ENCODE measurements at places on chromosomes 3 and 15. TPM values are rescaled to one million over a fixed set of nuclear protein-coding genes. Genes with fewer than 3 reads are reported as not detected.

CCR9 gene
- polyA plus RNA-seq, result not detected

DNA sequence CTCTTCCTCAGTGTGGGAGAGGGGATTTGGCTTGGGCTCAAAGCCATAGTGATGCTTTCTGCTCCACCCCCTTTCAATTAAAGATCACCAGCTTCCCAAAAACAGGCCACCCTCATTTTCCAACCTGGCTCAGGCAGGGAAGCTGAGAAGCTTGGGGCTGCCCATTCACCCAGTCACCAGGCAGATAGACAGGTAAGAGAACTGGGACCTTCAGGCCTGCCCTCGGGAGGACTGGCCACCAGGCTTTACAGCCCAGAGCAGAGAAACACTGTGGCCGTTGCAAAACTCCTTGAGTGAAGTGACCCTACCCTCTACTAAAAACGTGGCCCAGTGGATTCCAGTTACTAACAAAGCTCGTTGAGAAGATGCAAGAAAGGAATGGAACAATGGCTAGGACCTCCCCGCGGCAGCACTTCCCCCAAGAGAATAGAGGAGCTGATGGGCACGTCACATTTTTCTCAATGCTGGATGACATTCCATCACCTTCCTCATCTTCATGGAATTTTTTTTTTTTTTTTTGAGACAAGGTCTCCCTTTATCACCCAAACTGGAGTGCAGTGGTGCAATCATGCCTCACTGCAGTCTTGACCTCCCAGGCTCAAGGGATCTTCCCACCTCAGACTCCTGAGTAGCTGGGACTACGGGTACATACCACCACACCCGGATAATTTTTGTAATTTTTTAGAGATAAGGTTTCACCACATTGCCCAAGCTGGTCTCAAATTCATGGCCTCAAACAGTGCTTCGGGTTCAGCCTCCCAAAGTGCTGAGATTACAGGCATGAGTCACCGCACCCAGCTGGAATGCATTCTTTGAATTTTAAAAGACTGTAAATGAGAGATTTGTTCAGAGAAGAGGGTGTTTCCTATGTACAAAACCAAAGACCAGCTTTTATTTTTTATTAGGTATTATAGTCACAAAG, 37.9 kb downstream of the LIPC start:
- DNase-seq, result no peak

GRCh38 chr3:16286751-16287543, 21.9 kb downstream of the OXNAD1 start:
- no peak for DNase-seq

AGTR1 gene
- polyA plus RNA-seq, result 23.6 TPM

DNA sequence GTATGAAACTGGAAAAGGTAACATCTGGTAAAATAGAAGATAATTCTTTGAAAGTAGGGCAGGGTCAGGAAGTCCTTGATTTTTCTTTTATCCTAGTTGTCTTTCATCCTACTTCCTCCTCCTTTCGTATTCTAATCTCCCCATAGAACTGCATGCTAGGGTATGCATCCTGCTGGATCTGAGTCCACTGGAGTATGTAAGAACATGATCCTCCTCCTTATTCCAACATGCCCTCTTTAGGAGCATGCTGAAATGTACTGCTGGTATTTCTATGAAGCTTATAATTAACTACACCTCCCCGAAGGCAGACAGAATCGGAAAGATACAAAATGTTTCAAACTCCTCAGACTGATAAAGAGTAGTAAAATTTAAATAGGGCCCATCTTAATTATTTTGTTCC, 493.8 kb downstream of the AGBL1 start:
- no peak for DNase-seq

DNA sequence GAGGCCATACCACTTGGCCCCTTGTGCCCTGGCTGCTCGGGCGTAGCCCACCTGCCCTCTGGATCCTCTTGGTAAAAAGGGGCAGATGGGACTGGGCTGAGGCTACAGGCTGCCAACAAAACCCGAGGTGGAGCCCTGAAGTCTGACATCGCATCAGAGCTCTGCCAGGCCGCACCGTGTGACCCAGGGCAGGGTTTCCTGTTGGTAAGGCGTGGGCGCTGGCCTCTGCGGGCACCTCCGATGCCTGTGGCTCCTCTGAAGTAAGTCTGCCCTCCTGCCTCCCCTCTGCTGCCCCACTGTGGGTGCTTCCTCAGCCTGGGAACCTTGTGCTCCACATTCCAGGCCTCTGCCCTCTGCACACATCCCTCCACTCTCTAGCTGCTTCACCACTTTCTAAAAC, 8.9 kb downstream of the CHDH start:
- DNase-seq, result no peak

DNA sequence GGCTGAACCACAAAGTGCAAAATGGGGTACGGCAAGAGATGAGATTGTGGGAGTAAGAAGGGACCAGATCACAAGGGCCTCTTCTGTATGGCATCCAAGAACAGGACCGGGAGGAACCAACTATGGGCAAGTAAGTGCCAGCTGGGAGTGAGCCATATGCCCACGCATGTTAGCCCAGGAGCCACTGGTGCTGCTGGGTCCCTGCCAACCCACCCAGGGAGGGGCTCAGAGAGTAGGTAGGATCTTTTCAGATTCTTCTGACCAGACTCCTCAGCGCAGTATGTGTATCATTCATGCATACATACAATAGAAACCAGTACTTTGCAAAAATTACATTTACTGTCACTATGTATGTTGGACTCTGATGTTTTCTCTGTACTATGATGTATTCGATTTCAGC, 54.0 kb downstream of the RAB11A start:
- DNase-seq, result no peak

CNTN4 gene
- 29.0 TPM for polyA plus RNA-seq

GALNT15 gene
- 3.0 TPM for polyA plus RNA-seq

DNA sequence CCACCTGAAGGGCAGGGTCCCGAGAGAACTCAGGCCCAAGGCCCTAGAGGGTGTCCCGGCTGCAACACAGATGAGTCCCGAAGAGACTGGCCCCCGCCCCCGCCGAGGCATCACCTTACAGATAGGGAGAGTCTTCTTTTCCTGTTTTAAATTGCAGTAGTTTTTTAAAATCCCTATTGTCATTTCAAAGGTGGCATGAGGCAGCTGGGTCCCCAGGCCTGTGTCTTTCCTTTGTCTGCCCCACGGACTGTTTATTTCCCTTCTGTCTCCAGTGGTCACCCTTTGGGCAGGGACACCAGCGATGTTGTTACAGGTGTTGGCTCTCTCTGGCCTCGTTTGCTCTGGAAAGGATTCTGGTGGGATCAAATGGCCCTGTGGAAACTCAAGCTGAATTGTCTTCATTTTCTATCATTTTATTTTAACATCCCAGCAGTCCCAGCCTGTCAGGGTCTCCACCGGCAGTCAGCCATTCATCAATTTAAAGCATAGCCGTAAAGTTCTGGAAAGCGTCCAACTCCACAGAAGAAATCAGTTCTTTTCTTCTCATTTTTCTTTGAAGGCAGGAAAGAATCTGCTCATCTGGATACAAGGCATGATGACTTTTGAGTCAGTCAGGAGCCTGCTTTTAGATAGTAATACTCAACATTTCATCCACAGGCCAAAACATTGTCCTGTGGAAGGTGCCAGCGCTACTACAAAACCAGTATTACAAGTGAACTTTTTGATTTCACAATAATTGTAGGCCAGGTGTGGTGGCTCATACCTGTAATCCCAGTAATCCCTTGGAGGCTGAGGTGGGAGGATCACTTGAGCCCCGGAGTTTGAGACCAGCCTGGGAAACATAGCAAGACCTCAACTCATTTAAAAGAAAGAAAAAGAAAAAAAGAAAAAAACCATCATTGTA, 96.2 kb downstream of the HES1 start:
- no peak for DNase-seq

DNA sequence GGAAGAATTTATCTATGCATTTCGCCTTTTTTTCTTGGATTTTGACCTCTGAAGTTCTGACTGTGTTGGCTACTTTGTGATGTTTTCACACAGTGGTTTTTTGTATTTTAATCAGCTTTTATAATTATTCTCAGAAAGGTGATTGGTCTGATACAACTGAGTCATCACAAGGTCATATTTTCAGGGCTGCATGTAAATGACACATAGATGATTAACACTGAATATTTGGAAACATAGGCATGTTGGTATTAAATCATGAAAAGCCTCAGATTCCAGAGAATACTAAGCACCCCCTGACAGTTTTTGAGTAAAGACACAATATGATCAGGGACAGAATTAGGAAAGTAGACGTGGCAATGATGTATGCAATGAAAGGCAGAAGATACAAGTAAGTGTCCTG, 175.5 kb upstream of the SLCO3A1 start:
- no peak for DNase-seq

- no peak for DNase-seq
These were observed 66.8 kb upstream of the GLCE start for GRCh38 chr15:69093614-69094013.

DNA sequence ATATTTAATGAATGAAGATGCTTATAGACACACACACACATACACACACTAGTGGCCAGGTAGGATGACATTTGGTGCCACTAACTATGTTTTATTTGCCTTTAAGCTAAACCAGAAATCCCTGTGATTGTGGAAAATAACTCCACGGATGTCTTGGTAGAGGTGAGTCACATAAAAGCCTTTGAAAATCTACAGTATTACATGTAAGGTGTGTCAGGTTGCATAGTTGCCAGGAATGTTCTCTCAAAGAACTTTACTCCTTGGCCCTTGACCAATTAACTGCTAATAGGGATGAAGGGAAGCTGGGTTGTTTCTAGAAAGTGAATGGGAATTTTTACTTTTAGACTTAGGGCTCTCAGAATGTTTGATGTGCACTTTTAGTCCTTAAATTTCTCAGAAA, 9.9 kb downstream of the ZBED2 start:
- DNase-seq, result no peak

DNA sequence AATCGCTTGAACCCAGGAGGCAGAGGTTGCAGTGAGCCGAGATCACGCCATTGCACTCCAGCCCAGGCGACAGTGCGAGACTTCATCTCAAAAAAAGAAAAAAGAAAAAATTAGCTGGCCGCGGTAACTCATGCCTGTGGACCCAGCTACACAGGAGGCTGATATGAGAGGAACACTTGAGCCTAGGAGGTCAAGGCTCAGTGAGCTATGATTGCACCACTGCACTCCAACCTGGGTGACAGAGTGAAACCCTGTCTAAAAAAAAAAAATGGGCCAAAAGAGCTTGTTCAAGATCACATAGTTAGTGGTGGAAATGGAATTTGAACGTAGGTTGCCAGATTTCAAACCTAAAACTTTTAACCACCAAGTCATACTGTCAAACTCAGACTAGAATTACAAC, 46.2 kb upstream of the PPP4R2 start:
- DNase-seq, result no peak

DNA sequence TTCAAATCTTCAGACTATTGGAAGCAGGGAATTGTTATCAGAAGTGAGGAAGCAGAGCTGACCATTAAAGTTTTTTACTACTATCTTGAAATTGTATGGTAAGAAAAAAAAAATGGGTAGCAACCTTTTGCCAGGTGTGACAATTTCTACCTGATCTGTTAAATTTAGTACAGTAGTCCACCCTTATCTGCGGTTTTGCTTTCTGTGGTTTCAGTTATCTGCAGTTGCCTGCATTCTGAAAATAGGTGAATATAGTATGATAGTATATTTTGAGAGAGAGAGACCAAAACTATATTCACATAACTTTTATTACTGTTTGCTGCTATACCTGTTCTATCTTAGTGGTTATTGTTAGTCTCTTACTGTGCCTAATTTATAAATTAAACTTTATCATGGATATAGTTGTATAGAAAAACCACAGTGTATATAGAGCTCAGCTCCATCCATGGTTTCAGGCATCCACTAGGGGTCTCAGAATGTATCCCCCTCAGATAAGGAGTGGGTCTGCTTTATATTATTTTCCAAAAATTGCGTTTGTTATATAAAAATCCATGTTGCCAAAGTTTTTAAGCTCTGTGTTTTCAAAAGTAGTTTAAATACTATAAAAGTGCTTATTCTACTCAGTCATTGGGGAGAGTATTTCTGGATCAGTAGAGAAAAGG, 69.9 kb downstream of the PTPRG start:
- DNase-seq, result no peak

DNA sequence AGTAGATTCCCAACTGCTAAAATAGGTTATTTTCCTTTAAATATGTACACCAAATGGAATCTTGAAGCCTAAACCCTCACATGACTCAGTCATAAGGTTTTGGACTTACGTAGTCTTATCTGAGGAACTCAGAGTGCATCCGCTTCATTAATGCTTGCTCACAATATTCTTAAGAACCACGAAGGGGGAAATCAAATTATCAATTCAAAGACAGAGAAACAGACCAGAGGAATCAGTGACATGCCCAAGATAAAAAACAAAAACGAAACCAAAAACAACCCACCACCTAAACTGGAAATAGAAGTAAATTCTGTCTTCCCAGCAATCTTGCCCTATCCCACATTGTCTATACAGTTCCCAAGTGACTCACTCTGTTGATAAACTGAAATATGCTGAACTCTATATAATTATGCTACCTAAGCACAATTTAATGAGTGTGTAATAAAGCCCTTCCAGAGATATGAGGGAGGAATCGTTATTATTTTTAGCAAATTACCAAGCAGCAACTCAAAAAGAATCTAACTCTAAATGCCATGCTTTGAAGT, 135.4 kb upstream of the CBLB start:
- DNase-seq, result no peak

MUSTN1 gene
- polyA plus RNA-seq, result 0.60 TPM

- no peak for DNase-seq
These were observed 902 bp upstream of the ZCWPW2 start for GRCh38 chr3:28347374-28348264.

DNA sequence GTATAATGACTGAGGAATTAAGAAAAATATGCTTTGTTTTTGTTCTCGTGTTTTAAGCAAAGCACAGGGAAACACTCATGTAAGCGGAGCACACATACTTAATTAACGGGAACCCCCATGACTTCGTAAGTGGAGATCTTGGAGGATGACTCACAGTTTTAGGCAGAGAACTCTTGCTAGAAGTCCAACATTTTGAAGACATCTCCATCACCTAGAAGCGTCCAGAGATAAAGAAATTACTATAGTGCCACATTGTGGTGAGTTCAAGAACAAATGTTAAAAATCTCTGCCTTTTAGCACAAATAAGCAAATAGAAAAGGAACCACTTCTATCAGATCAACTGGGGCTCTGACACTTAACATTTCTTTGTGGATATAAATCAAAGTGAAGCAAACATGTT, 194.1 kb upstream of the ARHGEF26 start:
- no peak for DNase-seq

GRCh38 chr15:39918688-39919385, 1.2 kb downstream of the GPR176 start:
- DNase-seq, result no peak

- DNase-seq, result no peak
These were observed 145.1 kb upstream of the THRB start for GRCh38 chr3:24639481-24640329.

ANKUB1 gene
- 0.17 TPM for polyA plus RNA-seq

All from right renal pelvis (tissue), 4 donors.